Natural killer cell treated with Interleukin-12 subunit alpha and Interleukin-12 subunit beta and Interleukin-15 and Interleukin-18, amount 100 ng/mL, for 72 hours (primary cell): ENCODE measurements at places on chromosomes 12 and 14.

GRCh38 chr12:30696103-30696408, 387 bp upstream of the IPO8 start:
- DNase-seq: no peak

GRCh38 chr12:74552201-74552600, 14.6 kb downstream of the ATXN7L3B start:
- DNase-seq: no peak

GRCh38 chr12:106049546-106049945, 89.2 kb downstream of the NUAK1 start:
- DNase-seq: no peak

DNA sequence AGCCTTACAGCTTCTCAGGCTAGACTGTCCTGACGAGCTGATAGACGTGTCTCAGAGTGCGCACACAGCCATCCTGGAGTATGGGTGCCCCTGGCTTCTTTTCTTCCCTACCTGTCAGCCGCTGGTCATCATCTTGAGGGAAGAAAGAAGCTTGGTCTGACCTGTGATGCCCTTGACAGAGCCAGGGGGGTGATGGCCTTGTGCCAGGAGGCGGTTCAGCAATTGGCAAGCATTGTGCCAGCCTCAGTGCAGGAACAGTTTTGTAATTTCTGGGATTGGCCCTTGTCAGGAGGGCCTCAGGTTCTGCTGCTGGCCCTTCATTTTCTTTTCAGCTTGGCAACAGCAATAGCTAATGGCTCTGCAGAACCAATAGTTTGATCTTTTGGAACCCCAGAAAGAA, 80.1 kb downstream of the ADCK1 start:
- no peak for DNase-seq
